Muscle of back (tissue), 13 donors: ENCODE measurements at places on chromosomes 2 and 18. TPM values are rescaled to one million over a fixed set of nuclear protein-coding genes. Genes with fewer than 3 reads are reported as not detected.
A peak's percentile ranks its signal among the peaks of the same experiment; 100 is the strongest.

GRCh38 chr2:220930271-220931076 lies 641.6 kb downstream of the EPHA4 start:
- DNase-seq: no peak

UGT1A5 gene
- polyA plus RNA-seq: not detected

DNA sequence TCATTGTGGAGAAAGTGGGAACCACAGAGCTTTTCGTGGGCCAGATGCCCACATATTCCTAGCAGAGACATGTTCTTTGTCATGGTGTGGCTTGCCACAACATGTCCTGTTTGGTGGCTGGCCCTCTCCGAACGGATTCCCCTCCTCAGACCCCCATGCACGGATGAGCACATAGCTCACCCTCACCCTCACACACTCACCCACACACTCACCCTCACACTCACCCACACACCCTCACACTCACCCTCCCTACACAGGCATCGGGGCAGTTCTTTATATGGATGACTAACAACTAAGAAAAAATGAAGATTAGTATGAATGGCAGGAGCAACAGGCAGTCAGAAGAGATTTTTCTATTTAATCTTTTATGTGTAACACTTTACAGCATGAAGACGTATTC lies 149.9 kb downstream of the ZNF236 start:
- DNase-seq: no peak

DNA sequence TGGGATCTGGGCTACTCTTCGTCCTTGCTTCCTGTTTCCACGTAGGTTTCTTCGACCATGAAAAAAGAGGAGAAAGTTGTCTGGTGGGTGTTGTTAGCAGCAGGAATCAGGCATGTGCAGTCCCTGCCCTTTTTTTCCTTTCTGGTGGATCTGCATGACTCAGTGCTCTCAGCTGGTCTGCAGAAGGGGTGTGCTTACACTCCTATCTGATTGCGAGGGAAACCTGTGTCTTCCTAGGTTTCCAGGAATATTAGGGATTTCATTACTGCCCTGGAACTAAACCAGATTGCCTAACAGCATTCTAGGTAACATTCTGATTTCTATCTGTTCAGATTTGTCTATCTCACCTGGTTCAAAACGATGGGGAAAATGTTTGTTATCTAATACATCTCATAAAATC lies 174.3 kb downstream of the CCDC102B start:
- no peak for DNase-seq

DNA sequence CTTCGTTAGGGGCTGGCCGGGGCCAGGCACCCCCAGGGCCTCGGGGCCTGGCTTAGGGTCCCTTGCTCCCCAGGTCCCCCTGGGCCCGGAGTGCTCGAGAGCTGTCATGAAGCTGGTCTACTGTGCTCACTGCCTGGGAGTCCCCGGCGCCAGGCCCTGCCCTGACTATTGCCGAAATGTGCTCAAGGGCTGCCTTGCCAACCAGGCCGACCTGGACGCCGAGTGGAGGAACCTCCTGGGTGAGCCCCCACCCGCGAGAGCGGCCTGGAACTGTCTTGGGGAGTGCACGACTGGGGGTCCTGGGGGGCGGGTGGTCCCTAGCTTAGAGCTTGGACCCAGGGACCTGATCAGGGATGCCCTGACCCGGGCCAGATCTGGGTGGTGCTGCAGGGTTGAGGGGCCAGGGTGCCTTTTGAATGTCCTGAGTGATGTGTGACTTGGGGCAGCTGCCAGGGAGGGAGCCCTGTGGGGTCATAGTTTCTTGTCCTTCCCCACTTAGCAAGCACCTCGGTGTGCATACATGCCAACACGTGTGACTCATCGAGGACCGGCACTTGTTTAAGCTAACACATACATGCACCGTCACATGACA lies 27.9 kb downstream of the GPC1 start:
- DNase-seq: no peak

- DNase-seq: no peak
These were observed 9.2 kb downstream of the FKBP1B start for GRCh38 chr2:24058564-24059271.

DNA sequence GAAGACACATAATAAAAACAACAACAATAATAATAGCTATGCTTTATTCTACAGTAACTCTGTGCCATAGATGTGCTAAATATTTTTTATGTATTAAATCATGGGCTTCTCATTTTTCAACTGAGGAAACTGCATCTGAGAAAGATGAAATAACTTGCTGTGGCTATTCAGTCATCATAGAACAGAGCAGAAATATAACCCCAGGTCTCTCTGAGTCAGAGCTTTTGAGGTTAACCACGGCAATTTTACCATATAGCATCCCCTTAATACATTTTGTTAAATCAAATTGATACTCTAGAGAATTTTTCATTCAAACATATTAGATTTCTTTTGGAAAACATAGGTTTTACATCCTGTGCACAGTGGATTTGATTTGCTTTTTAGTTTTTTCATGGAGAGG lies 586.6 kb upstream of the KLHL29 start:
- DNase-seq: no peak

DNA sequence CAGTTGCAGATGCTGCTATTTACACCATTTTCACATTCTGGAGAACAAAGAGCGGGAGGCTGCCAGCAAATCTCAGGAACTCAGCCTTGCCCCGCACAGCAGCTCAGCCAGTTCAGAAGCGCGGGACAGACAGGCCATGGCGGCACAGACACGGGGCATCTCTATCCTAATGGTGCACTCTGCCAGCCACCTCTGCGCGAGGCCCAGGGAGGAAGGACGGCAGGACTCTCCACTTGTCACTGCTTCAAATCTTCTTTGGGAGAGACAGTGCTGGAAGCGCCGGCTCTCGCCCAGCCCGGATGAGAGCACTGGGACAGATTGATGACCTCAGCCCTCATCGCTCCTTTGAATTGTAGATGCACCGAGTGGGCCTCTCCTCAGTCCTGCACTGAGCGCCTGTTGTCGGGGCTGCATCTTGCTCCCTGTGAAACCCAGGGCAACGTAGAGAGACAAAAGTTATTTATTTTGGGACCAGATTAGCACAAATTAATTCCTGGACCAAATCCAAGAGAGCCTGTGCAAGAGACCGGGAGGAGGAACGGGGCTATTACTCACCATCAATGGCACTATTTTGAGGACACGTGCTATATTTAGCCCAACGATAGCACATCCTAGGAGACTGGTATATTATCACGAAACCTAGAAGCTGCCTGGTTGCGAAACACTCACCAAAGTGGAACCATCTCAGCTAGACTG lies 211.4 kb upstream of the SMIM21 start:
- DNase-seq: peak; percentile 79

- no peak for DNase-seq
These were observed 60.6 kb downstream of the CYB5A start for GRCh38 chr18:74230922-74231714.

C1GALT1C1L gene
- 1.2 TPM for polyA plus RNA-seq
